ENCODE measurements at places on chromosomes 7 and 10. TPM values are rescaled to one million over a fixed set of nuclear protein-coding genes. Genes with fewer than 3 reads are reported as not detected.

MKX gene
- total RNA-seq, result not detected

CFAP43 gene
- total RNA-seq, result 0.27 TPM

TAS2R5 gene
- total RNA-seq, result not detected

MMD2 gene
- total RNA-seq, result not detected

ZNF804B gene
- total RNA-seq, result 0.17 TPM

PRTFDC1 gene
- total RNA-seq, result 18.3 TPM

EDRF1 gene
- 23.2 TPM for total RNA-seq

ANKRD2 gene
- total RNA-seq, result 0.15 TPM

GTPBP10 gene
- 23.1 TPM for total RNA-seq

PNLIPRP1 gene
- total RNA-seq, result not detected

All from H4 (cell line).